ENCODE measurements at places on chromosomes 7 and 10.

GRCh38 chr10:35027567-35027966 lies 62.6 kb downstream of the CUL2 start:
- DNase-seq = no peak

- DNase-seq = no peak
Observed at GRCh38 chr7:138316421-138317043, 143.5 kb upstream of the TRIM24 start.

DNA sequence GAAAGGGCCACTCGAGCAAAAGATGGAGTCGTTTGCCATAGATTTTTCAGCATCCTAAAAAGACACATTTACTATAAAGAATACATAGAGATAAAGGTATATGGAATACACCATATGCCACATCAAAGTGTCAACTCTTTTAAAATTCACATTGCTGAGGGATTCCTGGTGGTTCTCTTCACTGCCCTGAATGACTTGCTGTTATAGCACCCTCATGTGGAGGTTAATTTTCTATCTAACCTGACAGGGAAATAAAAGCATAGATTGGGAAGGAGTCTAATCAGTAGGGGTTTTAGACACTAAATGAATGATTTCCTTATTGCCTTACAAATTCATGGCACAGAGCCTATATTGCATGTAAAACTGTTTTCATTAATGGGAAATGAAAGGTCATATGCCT lies 25.9 kb downstream of the DNAH11 start:
- DNase-seq = no peak

- DNase-seq = no peak
Observed at GRCh38 chr7:100215895-100216294, 3.9 kb upstream of the PVRIG start.

DNA sequence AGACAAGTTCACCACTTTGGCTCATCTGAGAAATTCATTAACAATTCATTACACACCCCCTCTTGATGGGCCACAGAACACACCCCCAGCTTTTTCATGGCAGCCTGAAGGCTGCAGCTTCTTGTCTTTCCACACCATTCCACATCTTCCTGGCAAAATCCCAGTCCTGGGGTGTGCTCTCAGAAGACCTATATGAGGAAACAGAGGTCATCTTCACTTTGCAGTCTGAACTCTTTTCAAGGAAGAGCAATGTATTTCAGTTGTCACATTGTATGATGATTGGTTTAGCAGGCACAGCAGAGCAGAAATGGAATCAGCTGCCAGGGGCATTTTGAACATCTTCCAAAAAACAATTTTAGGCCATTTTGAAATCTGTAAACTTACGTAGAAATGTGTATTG lies 7.8 kb upstream of the LRRC27 start:
- DNase-seq = no peak

- DNase-seq = no peak
Observed at GRCh38 chr10:33703501-33704213, 369.2 kb upstream of the NRP1 start.

DNA sequence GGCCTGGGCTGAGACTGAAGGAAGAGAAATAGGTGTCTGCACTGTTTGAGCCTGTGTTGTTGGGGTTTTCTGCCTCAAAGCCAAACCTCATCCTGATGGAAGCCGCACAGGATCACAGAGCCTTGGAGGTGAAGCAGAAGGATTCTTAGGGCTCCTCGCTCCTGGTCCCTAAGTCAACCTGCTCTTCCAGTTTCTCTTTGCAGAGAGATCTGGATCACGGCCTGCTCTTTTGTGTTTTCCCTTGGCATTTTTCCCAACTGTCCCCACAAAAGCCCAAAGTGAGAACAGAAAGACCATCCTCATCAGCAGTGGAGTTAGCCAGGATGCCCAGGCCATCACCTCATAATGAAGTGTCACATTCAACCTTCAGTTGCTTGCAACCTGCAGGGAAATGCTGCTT lies 20.3 kb upstream of the PPIA start:
- DNase-seq = no peak

DNA sequence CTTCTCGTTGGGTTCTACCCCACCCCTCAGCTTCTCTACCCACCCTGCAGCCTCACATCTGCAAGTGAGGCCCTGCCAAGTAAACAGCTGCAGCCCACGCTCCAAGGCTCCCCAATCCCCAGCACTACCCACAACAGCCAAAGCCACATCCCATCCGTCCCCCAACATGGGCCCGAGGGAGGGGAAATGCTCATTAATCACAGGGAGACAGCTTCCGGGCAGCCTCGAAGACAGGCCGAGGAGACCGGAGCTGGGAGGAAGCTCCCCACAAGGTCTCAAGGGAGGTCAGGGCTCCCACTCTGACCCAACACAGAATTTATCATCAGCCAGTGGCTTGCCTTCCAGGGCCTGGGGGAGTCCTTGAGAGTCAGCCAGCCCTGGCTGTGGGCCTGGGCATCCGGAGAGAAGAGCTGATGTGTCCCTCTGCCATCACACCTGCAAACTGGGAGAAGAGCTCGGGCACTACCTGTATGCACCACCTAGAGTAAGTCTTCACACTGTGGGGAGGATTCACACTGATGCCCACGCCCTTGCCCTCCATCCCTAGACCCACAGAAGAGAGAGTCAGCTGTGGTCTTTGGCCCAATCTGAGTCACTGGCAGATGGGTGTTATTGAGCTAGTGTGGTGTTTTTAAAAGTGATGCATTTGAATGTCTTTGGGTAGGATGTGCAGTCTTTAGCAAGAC lies 115.5 kb upstream of the ZMIZ1 start:
- DNase-seq = no peak

- DNase-seq = peak; percentile 84
Observed at GRCh38 chr10:17229967-17230682, 2.1 kb downstream of the VIM start.

DNA sequence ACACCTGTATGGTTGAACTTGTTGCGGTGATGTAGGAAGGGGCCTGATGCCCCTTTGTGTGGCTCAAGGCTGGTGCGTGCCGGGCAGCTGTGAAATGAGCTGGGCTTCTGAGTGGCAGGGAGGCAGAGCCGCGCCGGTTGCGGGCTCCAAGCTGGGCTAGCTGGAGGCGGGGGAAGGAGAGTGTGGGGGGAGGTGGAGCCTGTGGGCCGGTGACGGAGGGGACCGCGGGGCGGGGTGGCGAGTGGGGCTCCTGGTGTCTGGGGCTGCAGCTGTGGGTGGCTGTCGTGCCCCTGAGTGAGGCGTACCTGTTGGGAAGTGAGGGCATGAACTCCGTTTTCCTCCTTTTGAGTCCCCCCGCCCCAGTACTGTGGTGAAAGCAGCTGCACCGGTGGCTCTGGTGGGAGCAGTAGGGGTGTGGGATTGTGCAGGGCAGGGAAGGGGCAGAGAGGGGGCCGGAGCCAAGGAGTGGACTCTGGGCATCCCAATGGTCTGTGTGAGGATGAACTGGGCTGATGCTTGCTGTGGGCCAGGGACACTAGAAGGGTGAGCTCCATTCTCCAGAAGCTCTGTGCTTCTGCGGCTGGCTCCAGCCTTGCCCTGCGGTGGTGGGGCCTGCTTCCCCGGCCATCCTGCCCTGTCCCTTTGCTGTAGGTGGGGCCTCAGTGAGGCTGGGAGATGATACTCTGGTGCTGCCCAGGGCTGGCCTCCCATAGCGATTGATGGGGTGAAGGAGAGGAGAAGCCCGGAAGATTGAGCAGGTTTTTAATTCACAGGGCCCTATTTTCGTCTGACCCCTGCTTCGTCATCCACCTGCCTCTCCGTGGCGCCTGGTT lies 41.7 kb downstream of the INPP5A start:
- DNase-seq = no peak

- DNase-seq = no peak
Observed at GRCh38 chr7:76278540-76278939, 23.9 kb upstream of the HSPB1 start.

DNA sequence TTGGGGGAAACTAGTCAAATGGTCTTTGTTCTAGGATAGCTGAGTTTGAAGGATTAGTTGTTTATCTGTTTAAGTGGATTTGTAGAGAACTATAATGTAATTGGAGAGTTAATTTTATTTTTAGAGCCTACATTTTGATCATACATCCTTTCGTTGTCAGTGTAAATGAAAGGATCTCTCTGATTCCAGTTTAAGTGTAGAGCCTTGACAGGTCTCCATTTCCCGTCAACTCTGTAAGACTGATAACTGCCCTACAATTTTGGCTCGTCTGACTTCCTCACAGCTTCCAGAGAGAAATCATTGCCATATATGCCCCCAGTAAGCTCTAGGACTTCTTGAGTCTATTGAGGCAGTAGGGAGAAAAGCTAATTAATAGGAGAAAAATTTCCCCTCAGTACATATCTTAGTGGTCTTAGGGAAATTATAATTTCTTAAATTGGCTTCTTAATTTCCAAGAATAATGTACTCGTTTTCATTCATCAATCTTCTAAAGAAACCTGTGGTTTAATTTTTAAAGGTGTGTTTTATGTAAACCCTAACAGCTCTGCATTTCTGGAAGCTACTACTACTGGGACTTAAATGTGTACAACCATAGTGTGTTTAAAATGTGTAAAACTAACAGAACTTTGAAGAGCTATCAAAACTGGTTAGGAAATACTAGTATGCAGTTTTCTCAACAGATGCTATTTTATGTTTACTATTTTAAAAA lies 3.8 kb downstream of the KMT2E start:
- no peak for DNase-seq

- DNase-seq = no peak
Observed at GRCh38 chr7:142152076-142152475, 40.6 kb downstream of the MGAM2 start.

GRCh38 chr7:95088536-95089215 lies 181.3 kb downstream of the PPP1R9A start:
- DNase-seq = no peak

DNA sequence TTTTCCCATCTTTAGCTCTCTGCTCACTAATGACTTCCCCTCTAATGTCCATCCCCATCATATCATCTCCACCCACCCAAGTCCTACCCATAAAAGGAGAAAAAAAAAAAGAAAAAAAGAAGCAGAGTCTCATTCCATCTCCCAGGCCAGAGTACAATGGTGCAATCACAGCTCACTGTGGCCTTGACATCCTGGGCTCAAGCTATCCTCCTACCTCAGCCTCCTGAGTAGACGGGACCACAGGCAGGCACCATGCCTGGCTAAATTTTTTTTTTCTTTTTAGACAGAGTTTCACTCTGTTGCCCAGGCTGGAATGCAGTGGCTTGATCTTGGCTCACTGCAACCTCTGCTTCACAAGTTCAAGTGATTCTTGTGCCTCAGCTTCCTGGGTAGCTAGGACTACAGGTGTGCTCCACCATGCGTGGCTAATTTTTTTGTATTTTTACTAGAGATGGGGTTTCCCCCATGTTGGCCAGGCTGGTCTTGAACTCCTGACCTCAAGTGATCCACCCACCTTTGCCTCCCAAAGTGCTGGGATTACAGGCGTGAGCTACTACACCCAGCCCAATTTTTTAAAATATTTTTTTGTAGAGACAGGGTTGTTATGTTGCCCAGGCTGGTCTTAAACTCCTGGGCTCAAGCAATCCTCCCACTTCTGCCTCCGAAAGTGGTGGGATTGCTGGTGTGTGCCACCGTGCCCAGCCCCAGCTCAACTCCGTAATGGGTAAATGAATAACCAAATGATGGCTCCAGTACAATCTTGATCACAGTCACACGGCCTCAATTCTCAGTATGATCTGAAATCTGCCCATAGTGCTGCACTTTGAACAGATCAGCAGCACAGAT lies 24.6 kb upstream of the SGMS1 start:
- no peak for DNase-seq

- DNase-seq = no peak
Observed at GRCh38 chr7:144784441-144784840, 51.4 kb downstream of the TPK1 start.

GRCh38 chr7:158858592-158859503 lies 2.5 kb downstream of the DYNC2I1 start:
- no peak for DNase-seq

- DNase-seq = peak; percentile 16
Observed at GRCh38 chr7:17939606-17940301, 540 bp downstream of the SNX13 start.
